ENCODE measurements at places on chromosomes 7 and 10.

GRCh38 chr7:99955247-99955646, 20.6 kb downstream of the AZGP1 start:
- DNase-seq, result no peak

- DNase-seq, result no peak
Observed at GRCh38 chr10:26408858-26409494, 29.2 kb upstream of the APBB1IP start.

DNA sequence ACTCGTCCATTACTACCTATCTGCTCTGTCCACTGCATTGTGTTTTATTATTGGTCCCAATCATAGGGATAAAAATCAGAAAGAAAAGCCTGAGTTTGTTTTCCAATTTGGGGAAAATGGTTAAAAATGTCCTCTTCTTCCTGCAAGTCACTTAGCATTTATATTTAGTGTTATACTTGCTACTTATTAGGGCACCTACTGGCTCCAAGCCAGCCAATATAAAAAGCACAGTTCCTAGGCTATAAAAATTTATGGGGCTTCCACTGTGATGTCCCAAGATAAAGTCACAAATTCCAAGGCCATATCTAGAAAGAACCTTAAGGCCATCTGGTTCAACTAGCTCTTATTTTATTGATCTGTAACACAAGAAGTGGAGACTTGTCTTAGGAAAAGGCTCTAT, 3.2 kb downstream of the SLC35B4 start:
- DNase-seq, result no peak

GRCh38 chr7:152969335-152969734, 209.8 kb downstream of the ACTR3B start:
- DNase-seq, result no peak

- DNase-seq, result no peak
Observed at GRCh38 chr10:35447693-35448407, 111.5 kb downstream of the CCNY start.

DNA sequence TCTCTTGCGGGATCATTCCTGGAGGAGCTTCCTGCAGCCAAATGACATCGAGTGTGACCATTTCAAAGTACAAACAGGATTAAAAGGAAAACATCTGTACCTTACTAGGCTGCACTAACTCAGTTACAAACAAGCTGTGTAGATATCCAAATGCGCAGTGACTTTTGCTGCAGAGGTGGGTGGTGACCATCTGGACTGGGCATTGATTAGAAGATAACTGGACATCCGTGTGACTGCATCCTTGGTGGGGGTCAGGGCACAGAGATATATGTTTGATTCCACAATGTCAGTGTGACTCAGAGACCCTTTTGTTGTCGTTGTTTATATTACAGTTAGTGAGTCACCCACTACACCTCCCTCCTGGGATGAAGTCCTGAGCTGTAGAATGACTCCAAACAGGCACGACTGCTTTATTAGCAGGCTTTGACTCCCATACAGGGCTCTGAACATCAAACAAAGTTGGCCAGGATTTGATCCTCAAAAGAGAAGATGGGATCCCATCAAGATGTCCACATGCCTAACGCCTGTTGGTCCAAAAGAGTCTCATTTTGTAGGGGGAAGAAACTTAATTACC, 56.7 kb upstream of the SDK1 start:
- DNase-seq, result no peak

DNA sequence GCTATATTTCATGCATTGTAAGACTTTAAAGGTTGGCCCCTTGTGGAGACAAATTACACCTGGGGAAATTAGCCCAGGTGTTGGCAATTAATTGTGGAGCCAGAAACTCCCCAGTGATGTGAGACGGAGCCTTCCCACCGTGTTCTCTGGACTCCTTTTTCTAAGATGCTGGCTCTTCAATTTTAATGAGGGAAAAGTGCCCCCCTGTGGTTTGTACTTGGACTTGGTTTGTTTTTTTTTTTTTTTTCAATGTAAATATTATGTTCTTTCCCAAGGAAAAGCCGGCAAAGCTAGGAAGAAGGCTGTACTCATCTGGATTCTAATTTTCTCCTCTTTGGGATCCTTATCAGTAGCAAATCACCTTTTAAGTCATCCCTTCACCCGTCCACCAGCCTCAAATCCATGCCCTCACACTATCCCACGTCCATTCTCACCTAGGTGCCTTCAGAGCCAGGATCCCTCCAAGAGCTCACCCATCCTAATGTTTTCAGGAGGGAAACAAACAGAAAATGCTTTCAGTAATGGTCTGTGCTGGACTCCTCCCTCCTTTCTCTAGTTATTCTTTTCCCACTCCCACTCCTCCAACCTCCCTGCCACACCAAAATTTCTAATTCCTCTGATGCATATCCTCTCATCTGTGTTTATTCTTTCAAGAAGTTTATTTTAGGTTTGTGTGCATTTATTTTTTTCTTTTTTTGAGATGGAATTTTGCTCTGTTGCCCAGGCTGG, 20.4 kb upstream of the ST8SIA6 start:
- DNase-seq, result no peak

GRCh38 chr7:37336259-37336658, 112.4 kb downstream of the ELMO1 start:
- no peak for DNase-seq

DNA sequence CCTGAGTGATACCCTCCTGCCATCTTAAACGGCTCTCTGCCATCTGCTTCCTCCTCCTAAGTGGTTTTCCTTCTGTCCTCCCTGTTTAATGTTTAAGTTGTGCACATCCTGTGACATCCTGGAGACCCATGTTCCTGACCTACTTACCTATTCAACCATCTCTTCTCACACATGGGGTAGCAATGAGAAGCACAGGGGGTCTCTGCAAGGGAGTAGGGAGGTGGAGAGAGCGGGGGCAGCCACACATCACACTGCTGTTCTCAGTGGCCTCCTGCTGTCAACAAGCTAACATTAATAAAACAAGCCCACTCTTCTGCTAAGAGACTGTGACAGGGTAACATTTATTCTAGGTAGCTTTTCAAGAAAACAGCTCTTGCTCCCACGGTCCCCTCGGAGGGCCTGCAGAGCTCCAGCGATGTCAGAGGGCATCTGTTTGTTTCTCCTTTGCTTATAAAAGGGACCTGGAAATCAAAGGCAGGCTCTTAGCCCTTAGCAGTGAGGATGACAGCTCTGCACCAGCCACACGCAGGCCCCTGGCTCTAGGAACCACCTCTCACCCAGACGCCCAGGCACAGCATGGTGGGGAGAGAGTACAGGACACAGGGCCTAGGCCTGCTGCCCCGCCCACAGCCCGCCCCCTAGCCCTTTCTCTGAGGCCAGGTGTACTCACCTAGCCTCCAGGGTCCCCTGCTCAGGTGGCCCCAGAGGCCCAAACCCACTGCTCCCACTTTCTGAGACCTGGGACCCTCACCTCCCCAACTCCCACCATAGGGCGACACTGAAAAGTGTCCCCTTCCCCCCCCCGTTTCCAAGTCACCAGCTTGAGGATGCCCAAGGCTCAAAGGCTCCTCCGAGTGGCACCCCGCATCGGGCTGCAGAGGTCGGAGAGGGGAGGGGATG, 943 bp upstream of the SLC18A2 start:
- no peak for DNase-seq

- no peak for DNase-seq
Observed at GRCh38 chr7:139807009-139807408, 22.1 kb upstream of the TBXAS1 start.

DNA sequence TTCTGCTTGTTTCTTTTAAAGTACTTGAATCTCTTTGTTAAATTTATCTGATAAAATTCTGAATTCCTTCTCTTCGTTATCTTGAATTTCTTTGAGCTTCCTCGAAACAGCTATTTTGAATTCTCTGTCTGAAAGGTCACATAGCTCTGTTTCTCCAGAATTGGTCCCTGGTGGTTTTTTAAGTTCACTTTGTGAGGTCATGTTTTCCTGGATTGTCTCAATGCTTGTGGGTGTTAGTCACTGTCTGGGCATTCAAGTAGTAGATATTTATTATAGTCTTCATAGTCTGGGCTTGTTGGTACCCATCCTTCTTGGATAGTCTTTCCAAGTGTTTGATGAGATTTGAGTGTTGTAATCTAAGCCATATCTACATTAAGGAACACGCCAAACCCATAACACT, 1060.6 kb downstream of the LRMDA start:
- DNase-seq, result no peak

DNA sequence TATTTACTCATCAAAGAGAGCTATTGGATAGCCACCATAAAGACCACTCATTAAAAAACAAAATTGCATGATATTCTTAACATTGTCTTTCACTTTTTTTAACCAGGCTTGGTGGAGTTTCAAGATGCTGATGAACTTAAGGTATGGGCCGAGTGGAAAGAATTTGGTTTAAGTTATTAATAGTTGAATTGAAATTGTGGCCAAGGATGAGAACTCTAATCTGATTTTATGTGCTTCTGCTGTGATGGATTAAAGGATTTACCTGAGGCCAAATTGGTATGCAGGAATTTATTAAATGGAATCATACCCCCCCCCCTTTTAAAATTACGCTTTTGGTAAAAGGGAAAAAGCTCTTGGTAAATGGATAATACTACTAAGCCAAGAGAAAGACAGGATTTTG, 33.8 kb upstream of the TOMM7 start:
- DNase-seq, result no peak

DNA sequence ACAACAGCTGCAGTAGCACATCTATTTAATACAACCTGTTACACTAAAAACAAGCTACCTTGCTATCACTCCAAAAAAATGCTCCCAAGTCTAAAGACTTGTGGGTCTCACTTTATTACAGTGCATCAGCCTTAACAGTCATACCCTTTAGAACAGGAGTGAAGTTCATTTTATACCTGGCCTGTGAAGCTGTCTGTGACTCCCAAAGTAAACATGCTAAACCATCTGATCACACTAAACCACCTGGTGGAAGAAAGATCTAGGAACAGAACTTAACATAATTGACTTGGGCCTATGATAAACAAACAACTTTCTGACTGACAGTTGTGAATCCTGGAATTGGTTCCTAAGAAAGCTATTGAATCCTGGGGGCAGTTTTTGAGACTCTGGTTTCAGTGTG, 80.9 kb upstream of the ATP6V0A4 start:
- no peak for DNase-seq

All from activated CD4-positive, alpha-beta T cell treated with anti-CD3 and anti-CD28 coated beads, Interleukin-2, amount 50 U/mL, for 24 hours (primary cell).